ENCODE measurements at places on chromosomes 13 and 19.
A peak's percentile ranks its signal among the peaks of the same experiment; 100 is the strongest.

GRCh38 chr13:48827709-48828108 is 148.0 kb upstream of the FNDC3A start:
- DNase-seq: no peak

DNA sequence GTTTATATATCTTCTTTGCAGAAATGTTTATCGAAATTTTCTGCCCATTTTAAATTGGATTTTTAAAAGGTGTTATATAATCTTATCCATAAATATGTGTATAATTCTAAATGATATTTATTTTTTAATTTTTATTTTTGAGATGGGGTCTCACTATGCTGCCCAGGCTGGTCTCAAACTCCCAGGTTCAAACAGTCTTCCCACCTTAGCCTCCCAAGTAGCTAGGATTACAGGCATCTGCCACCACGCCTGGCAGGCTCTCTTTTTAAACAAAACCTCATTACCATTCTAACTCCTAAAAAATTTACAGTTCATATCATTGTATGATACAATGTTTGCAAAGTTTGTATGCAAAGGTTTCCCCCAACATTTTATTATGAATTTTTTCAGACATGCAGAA is 7.2 kb downstream of the LGALS7B start:
- no peak for DNase-seq

- DNase-seq: no peak
Measured at GRCh38 chr13:98386637-98387036, 190.3 kb downstream of the STK24 start.

GRCh38 chr19:45969676-45970075 is 4.0 kb downstream of the NOVA2 start:
- DNase-seq: no peak

- no peak for DNase-seq
Measured at GRCh38 chr13:51793570-51794271, 10.2 kb downstream of the DHRS12 start.

GRCh38 chr13:83204886-83205285 is 677.4 kb downstream of the SLITRK1 start:
- no peak for DNase-seq

DNA sequence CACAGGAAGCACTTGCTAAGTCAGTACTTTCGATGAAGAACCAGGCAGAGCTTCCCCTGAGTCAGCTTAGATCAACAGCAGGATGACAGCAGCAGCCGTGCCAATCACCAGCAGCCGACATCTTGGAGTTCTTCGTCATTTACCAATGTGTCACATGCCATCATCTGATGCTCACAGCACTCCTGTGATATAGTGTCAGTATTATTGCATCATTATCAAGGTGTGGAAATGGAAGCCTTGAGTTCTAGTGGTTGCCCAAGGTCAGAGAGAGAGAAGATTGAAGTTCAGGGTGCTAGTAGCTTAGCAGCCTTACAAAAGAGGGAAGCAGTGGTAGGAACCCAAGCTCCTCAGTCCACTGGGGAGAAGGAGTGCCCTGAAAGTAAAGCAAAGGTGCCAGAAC is 331.5 kb downstream of the ZNF536 start:
- DNase-seq: no peak

DNA sequence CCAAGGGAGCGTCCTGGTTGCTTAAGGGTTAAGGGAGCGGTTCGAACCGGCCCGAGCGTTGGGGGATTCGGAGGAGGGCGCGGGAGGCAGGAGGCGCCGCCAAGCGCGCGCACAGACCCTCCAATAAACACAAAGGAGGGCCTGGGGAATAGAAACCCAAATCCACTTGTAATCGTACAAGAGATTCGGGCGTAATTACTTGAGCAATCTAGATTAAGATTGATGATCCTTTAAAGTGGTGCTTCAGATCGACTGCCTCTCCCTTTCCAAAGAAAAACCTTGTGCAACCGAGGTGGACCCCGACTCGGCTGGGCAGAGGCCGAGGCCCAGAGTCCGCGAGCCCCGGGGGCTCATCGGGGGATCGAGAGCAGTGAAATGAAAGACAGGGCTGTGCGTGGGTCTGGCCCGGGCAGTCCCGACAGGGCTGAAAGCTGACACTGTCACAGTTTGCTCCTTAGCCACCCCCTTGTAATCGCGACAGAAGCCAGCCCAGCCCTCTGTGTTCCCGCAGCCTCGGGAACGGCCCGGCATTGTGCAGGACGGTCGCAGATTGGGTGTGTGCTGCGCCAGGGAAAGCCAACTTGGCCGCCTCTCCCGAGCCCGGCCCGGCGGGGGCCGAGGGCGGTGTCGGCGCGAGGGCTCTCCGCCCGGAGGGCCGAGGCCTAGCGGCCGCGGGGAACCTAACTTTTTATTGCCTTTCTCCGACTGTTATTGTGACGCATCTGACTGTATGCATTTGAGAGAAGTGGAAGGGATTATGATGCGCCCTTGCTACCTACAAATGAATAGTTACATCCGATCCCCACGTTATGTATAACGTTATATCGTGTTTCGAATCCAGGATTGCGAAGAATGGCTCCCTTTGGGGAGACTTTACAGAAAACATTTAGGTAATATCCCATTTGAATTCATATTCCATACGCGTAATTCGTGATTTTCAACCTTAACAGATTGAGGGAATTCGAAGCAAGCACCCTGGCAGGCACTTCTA is 5.5 kb downstream of the MAB21L1 start:
- no peak for DNase-seq

DNA sequence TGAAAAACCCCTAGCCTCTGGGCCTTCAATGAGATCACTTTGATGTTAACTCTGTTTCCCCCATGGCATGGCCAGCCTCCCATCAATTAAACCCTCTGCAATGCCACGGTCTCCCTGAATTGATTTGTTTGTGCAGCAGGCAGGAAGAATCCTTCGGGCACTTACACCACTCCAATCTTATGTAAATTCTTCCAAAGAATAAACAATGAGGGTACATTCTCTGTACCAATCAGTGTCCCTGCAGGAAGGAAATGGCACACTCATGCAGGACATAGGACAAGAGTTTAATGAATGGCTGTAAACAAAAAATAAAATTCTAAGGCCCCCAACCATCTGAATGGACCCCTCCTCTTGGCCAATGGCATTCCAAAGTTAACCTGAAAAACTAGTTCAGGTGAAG is 22.2 kb downstream of the SCGB2B2 start:
- DNase-seq: no peak

GRCh38 chr13:20559659-20560356 is 7.1 kb upstream of the IFT88 start:
- no peak for DNase-seq

GRCh38 chr19:20078581-20079031 is 806 bp downstream of the ZNF90 start:
- no peak for DNase-seq

DNA sequence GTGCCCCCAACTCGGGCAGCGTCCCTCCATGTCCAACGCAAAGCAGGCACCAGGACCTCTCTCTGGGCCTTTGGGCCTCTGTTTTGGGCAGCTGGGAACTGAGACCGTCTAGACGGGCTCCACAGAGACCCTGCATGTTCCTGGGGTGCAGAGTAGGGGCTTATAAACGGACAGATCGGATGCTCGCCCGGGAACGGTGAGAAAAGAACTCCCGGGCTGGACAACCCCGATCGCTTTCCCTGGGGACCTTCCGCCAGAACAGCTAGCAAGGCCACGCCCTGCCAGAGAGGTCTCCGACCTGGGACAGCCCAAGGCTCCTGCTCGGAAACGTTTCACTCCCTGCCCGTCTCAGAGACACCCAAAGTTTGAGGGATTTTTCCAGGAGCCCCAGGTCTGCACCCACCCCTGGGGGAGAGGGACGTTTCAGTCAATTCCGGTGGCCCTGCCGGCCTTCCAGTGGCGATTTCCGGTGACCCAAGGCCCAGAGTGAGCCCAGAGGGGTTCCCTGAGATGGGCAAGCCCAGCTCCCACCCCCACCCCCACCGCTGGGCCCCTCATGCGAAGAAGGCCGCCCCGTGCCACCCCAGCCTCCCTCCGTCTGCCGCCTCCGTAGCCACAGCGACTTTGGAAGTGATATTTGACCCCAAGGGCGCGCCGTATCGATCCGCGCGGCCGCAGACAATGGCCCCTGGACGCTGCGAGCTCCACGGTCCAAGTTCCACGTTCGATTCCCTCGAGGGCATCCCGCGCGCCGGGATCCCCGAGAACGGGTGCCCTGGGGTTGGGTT is 1.7 kb downstream of the NR2F6 start:
- DNase-seq: no peak

DNA sequence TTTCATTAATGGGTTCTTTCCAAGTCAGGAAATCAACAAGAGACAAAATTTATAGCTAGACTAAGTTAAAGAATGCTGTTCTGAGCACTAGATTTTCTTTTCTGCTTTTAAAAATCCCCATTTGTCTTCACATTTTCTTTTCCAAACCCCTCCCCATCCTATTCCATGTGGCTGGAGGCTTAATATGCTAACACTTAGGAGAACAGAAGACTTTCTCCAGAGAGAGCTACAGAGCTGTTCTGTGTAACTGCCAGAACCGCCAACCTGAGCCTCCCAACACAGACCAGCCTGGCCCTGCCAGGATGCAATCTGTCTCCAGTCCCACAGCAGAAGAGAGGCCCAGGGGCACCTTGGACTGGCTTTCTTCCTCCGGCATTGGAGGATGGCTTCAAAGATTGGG is 264.1 kb downstream of the NDFIP2 start:
- no peak for DNase-seq

GRCh38 chr19:5774921-5775320 is 9.6 kb downstream of the PRR22 start:
- no peak for DNase-seq

GRCh38 chr13:107144432-107144831 is 576.5 kb upstream of the ARGLU1 start:
- DNase-seq: no peak

- DNase-seq: no peak
Measured at GRCh38 chr19:37136111-37136510, 36.4 kb downstream of the ZNF585A start.

GRCh38 chr19:55149078-55150003 is at the start of gene TNNT1:
Gene TNNT1, minus strand, starts transcription at chr19:55149206. Its CDS starts 2,049 bp downstream, at chr19:55147157.
- DNase-seq: no peak

GRCh38 chr19:5681391-5682106 is 722 bp downstream of the HSD11B1L start:
- no peak for DNase-seq

- no peak for DNase-seq
Measured at GRCh38 chr13:25625414-25625813, 253.6 kb downstream of the ATP8A2 start.

DNA sequence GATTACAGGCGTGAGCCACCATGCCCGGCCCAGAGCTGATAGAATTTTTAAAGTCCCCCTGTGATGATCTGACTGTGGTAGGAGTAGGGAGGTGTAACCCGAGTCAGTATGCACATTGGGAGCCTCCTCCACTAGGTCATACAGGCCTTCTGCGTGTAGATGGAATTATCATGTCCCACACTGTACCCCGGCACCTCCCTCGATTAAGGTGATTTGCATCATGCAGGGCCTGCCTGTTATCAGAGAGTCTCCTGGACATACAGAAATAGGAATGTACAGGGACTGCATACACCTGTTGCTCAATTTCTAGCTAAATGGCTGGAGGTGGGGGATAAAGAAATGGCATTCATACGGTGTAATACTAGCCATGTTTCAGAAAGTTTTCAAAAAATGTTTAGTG is 922 bp upstream of the ERVK3-1 start:
- DNase-seq: no peak

GRCh38 chr13:50548586-50548985 is 294.9 kb downstream of the DLEU7 start:
- DNase-seq: no peak

GRCh38 chr19:38063928-38064327 is 156.9 kb downstream of the SIPA1L3 start:
- DNase-seq: no peak

DNA sequence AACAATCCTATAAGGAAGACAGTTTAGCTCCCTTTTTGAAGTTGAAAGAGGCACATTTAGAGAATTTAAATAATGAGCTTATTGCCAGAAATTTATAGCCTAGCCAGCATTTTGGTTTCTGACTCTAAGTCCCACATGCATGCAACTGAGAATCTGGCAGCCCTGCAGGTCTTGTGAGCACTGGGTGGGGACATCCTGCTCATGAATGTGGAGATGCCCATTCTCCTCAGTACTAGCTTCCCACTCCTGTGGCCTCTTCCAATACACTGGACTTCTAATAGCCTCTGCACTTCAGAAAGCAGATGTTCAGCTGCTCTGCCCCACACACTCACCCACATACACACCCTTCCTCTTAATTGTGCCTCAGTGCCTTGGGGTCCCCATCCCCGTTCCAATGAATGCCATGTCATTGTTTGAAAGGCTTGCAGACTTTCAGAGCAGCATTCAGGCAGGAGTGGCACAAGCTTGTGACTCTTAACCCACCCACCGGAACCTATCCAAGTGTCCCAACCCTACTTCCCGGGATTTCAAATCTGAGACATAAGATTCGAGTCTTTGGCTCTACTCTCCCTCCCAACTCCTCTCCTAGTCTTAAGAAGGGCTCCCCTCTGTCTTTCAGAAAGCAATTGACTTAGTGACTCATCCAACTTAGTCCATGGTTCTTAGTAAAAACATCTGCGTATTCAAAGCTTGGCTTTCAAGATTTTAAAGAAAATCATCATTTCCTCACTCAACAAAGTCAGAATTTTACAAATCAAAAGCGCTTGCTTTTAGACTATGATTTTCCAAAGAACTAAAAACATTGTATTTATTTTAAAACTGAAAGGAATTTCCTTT is 80.0 kb upstream of the FREM2 start:
- DNase-seq: no peak

- no peak for DNase-seq
Measured at GRCh38 chr13:99415014-99415650, 86.1 kb upstream of the TM9SF2 start.

DNA sequence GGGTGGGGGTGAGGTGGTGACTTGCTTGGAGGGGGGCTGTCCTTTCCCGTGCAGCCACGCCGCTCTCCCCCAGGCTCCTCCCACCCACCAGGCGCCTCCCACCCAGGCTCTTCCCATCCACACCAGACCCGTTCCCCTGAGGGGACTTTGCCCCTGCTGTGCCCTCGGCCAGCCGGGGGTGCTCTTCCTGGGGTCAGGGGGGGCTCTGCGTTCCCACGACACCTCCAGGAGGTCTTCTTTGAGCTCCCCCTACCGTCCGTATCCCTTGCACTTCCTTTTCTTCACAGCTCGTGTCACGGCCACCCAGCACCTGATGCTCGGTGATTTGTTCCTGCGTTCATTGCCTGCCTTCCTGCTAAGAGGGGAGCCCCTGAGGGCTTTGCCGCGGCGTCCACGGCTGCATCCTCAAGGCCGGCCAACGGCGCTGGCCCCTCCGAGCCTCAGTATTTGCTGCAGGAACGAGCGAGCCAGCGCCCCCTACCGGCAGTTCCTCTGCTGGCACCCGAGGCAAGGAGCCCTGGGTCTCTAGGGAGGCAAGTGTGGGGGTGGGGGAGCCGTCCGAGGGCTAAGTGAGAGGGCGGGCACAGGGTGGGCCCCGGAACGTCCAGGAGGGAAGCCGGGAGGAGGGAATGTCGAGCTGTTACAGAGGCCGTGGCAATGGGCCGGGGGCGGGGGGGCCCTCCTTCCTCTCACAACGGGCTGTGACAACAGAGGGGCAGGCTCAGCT is 11.8 kb downstream of the LRRC4B start:
- DNase-seq: peak; percentile 99

DNA sequence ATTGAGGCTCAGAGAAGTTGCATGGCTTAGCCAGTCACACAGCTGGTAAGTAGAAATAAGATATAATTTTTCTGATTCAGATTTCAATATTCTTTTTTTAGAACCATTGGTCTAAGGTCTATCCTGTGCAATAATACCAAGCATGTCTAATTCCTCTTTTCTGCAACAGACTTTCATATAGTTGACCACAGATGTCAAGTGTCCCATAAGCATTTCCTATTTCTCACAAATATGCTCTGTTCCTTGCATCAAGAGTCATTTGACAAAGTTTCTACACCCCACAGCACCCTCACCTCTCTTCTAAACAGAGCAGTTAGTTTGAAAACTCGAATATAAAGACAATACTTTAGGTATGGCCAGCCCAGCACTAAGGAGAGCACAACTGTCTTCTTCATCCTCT is 26.8 kb upstream of the SACS start:
- DNase-seq: no peak
